ENCODE measurements at places on chromosomes 12 and 14.

- DNase-seq, result peak; percentile 86
These were observed 67.1 kb downstream of the RNF34 start for GRCh38 chr12:121466794-121467637.

DNA sequence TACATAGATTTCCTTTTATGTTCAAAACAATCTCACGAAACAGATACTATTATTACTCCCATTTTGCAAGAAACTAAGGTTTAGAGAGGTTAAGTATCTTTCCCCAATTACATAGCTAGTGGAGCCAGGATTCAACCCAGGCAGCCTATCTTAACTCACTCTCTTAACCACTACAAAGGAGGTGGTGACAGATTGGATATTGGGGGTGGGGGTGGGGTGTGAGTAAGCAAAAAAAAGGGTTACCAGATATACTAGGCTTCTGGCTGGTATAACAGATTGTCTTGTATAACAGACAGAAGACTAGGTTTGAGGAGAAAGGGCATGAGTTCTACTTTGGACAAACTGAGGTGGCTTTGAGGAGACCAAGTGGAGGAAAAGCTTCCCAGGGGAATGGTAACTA lies 2.1 kb downstream of the GMFB start:
- no peak for DNase-seq

- DNase-seq, result no peak
These were observed 176.9 kb downstream of the MON2 start for GRCh38 chr12:62643486-62643885.

DNA sequence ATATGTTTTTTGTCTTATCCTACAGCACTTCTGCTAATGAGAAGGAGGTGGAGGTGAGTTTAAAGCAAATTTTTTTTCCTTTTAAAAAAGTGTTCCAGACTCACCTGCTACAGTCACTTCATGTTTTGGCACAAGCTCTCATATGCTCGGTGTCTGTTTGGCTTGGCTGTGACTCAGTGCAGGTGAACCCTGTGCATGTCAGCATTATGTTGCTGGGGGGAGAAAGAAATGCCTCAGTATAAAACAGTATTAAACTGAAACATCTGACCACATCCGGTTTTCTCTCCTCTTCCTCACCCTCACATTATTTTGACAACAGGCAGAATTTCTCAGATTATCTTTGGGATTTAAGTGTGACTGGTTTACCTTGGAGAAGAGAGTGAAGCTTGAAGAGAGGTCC lies 105.2 kb downstream of the DNAI7 start:
- DNase-seq, result no peak

- no peak for DNase-seq
These were observed 76.6 kb upstream of the PPFIA2 start for GRCh38 chr12:81835783-81836182.

DNA sequence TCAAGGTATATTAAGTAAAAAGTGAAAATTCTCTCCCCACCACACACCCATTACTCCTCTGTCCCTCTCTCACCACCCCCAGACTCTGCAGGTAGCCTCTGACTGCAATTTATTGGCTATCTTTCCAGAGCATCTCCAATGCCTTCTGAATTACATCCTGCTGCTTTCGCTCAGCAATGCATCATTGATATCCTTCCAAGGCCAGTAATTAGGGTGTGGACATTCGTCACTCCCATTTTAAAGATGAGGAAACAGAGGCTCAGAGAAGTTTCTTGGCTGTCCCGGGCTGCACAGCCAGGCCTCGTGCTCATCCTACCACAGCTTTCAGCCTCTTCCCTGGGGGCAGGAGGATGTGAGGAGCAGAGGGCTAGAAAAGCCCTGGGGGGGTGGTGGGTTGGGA lies 23.6 kb upstream of the PGF start:
- DNase-seq, result no peak

DNA sequence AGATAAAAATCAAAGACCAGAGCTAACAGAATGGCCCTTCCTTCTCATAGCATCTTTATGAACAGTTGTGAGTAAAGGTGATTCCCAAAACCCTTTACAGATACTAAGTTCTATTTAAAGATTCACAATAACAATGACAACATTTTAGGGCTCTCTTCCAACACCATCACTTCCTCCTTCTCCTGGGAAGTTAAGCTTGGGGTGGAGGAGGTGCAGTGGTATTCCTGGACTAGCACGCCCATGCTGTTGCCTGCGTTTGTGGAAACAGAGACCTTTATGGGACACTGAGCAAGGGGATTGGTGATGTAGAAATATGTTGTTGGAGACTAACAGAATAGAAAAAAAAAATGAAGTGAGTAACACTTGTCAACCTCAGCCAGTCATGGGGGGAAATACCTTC lies 22.5 kb downstream of the SYNE2 start:
- no peak for DNase-seq

DNA sequence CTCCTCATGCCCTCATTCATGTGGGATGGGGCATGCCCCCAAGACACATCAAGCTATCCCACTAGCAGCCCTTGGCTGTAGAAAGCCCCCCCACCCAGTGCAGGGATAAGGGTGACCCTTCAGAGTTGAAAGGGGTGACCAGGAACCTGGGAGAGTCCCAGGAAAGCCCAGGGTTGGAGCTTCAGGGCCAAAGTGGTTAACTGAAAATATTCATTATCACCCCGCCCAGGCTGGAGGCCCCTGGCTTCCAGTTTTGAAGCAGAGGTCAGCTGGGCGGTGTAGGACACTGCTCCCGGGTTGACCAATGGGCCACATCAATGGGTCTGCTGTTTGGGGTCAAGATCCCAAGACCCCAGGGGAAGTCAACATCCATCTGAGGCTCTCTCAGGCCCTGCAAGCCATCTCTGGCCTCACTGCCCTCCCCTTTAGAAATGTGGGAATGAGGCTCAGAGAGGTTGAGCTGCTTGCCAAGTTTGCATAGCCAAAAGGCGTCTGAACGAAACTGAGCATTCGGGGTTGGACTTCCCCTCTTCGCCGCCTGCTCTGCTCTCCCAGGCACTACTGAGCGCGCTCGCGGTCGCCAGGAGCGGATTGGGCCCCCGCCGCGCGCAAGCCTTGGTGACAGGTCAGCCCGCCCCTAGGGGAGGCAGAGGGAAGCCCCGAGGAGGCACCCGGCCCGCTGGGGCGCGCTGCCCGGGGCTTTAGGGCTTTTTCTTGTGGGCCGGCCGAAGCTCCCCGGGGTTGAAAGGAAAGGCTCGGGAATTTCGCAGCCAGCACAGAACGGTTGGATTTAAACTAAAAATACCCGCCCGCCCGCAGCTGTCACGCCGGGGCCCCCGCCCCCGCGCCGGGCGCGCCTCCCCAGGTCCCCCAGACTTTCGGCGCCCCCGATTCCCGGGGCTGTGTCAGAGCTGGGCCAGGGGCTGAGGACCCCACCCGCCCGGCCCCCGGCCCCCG lies 576 bp downstream of the SYNE3 start:
- DNase-seq, result no peak

GRCh38 chr14:85401384-85401783 lies 128.6 kb upstream of the FLRT2 start:
- no peak for DNase-seq

- no peak for DNase-seq
These were observed 104.6 kb downstream of the DIP2B start for GRCh38 chr12:50609292-50609874.

GRCh38 chr14:31024577-31025366 lies 677 bp upstream of the AP4S1 start:
- DNase-seq, result no peak

DNA sequence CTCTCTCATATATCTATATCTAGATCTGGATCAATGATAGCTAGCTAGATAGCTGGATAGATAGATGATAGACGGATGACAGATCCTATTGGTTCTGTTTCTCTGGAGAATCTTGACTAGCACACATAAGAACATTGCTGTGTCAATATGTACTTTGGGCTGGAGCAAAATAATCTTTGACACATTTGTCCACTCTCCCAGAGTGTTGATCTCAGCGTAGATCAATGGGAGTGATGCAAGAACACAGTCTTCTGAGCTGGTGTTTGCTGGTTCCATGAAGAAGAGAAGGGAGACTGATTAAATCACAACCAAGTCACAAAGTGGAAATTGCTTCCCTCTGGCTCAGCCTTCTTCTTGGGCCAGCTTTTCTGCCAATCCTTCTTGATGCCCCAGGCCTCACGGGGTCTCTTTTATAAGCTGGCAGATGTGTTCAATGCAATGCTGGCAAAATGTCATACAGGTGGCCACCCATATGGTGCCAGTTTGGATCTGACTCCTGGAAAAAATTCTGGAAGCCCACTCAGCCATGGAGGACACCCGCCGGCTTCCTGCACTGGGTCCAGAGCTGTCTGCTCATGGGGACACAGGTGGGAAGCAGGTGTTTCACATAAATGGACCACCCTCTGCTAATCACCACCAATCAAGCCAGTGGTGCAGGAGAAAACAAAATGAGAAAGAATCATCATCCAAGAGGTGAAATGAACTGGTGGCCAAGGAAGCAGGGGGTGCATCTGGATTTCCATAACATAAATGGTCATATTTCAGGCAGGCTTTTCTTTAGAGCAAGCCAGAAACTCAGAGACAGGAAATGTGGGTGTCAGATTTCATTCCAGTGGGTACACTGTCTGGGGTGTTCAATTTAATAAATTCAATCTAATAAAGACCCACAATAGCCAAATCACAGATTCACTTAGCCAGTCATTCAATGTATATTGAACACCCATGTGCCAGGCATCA lies 310.3 kb downstream of the DPF3 start:
- DNase-seq, result no peak

- DNase-seq, result no peak
These were observed 99.5 kb downstream of the ERGIC2 start for GRCh38 chr12:29281371-29282005.

GRCh38 chr12:16884056-16884455 lies 278.1 kb upstream of the LMO3 start:
- DNase-seq, result no peak

DNA sequence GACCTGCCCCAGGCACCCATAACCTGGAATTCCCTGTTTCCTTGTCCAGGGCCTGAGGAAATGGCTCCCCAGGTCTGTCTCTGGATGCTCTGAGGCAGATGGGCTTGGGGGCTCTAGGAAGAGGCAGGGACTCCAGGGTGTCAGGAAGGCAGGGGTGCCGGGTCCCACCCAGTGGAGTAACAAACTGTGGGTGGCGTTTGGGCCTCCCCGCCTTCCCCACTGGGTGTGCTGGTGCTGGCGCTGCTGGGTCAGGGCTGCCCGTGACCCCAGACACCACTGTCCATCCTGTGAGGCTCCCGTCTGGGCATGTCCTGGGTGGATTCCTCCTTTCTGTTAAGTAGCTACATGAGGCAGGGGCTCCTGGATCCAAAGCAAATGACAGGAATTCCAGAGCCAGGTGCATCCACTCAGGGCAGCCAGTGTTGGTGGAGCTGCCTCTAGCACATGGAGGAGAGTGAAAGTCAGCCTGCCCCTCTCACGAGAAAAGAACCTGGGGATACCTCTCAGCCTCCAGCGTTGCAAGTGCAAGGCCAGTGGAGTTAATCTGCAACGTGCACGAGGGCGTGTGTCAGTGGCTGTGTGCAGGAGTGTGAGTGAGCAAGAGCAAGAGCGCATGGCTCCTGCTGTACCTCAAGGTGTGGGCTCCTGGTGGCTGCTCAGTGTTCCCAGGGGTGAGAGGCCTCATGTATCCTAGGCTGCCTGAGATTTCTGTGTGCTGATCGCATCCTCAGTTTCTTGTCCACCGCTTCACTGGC lies 403.1 kb downstream of the TMEM121 start:
- DNase-seq, result no peak

DNA sequence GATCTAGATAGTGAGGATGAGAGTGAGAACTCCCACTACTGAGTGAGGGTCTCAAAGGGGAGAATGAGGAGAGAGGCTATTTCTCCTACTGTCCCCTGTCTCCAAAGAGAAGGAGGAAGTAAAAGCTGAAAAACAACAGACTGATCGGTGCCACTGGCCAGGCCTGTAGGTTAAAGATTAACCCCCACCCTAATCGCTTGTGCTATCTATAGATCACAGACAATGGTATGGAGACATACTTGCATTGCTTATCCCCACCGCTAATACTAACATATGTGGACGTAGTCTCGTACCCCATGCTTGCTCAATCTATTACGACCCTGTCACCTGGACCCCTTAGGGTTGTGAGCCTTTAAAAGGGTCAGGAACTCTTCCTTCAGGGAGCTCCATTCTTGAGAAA lies 777.9 kb upstream of the TMEM132C start:
- DNase-seq, result no peak

DNA sequence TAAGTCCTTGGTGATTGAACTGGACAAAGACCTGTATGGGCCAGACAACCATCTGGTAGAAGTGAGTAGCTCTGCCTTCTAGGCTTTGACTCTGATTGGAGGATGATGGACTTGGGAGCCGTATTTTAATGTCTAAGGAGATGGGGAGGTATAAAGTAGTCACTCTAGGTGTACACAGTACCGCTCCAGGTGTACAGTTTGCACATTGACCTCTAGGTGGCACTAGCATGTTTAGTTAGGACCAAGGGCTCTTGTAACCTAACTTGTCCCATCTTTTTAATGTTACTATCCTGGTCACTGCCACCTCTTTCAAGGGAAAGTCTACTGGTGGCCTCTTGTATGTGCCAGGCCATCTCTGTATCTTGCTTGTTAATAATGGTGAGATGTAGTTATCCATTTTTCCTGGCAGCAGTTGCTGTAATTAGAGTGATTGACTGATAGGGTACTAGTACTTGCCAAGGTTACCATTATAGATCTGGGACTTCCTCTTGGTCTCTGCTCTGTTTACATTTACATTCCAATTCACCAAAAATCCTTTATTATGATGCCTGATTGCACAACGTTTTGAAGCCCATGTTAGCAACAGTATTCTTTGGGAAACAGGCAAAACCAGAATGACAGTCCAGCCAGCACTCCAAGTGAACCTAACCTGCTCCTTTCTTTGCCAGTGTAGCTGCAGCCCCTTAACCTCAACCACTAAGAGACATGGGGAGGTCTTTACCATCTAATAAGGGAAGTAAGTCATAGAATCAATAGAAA lies 3.6 kb downstream of the SMARCD1 start:
- no peak for DNase-seq

GRCh38 chr14:96888593-96888992 lies 91.4 kb downstream of the VRK1 start:
- DNase-seq, result no peak

DNA sequence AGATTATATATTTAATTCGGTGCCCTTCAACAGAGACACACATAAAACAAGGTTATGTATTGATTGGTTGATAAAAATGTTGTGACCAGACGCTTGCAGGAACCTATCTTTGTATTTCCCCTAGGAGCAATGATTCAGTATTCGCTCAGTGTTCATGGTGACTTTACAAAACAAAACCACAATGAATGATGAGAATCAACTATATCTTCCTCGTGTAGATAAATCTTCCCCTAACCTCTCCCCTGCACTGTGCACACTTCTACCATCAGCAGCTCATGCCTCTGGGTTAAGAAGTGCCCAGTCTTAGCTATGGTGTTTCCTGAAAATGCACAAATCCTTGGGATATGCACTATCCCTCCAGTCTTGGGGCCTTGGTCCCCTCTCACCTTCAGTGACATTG lies 16.3 kb downstream of the RIN3 start:
- no peak for DNase-seq

DNA sequence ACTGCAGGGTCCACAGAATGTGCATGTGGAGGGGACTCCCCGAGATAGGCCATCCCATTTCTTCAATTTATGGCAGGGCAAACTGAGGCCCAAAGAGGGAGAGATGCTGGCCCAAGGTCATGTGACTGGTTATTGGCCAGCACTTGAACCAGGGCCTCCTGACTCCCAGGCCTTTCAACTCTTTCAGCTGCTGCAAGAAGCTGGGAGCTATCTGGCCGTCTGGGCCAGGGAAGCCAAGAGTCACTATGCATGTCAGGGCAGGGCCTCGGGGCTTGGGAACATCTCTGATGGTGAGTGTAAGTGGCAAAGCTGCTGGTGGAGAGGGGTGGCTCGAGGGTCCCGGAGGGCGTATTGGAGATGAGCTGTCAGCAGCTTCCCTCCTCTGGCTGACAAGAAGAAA lies 9.5 kb upstream of the LTBP2 start:
- no peak for DNase-seq

GRCh38 chr14:101828046-101828445 lies 66.5 kb downstream of the PPP2R5C start:
- no peak for DNase-seq

Measured in H1 (cell line).